ENCODE measurements at places on chromosomes 13 and 19.

DNA sequence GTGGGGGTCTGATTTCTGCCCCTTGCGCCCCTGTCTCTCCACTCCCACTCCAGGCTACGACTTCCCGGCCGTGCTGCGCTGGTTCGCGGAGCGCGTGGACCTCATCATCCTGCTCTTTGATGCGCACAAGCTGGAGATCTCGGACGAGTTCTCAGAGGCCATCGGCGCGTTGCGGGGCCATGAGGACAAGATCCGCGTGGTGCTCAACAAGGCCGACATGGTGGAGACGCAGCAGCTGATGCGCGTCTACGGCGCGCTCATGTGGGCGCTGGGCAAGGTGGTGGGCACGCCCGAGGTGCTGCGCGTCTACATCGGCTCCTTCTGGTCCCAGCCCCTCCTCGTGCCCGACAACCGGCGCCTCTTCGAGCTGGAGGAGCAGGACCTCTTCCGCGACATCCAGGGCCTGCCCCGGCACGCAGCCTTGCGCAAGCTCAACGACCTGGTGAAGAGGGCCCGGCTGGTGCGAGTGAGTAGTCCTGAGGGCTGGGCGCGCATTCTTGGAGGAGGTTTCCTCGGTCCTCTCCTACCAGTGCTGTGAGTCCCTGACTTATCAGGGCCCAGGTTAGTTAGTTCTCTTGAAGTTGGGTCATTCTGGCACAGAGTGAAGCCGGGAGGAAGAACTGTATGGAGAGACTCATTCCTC is 12.7 kb downstream of the EHD2 start:
- no peak for DNase-seq

DNA sequence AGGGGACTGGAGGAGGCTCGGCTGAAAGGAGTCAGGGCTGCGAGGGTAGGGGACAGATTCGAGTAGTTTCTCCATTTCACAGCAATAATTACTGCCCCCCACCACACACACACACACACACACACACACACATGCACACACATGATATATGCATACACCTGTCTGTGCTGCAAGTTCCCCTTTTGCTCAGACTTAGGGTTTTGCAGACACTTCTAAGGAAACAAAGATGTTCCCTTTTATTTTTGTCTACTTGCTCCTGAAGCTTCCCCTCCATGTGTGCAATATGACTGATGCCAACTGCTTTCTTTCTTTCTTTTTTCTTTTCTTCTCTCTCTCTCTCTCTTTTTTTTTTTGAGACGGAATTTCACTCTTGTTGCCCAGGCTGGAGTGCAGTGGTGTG is 13.4 kb downstream of the MBD3L2B start:
- no peak for DNase-seq

- DNase-seq: no peak
These were observed 53.7 kb downstream of the DPF1 start for GRCh38 chr19:38170334-38170733.

GRCh38 chr19:3801412-3802096 is 15.4 kb upstream of the MATK start:
- DNase-seq: no peak

GRCh38 chr19:2477141-2477710 is 1.3 kb downstream of the GADD45B start:
- no peak for DNase-seq

GRCh38 chr13:21528616-21529015 is 69.5 kb upstream of the ZDHHC20 start:
- DNase-seq: peak; percentile 66

GRCh38 chr19:12092065-12092867 is 27.7 kb downstream of the ZNF844 start:
- DNase-seq: peak; percentile 79

- DNase-seq: peak; percentile 55
These were observed 1.1 kb downstream of the GYS1 start for GRCh38 chr19:48991873-48992580.

DNA sequence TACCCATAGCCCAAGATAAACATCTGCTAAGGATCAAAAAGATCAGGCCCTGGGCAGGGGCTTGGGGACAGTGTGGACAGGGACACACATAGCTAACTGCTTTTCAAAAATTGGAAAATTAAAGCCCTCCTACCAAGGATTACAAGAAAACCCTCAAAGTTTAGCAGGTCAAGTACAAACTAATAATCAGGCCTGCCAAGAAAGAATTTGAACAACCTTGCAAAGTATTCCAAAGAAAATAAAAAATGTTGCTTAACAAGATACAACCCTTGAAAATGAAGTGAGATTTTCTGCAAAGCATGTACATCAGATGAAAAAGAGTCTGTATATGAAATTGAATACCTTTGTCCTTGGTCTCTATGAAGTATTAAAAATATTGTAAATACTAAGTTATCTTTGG is 67.3 kb downstream of the KLF12 start:
- DNase-seq: no peak

GRCh38 chr13:94712812-94713560 is 641 bp upstream of the SOX21 start:
- DNase-seq: no peak

DNA sequence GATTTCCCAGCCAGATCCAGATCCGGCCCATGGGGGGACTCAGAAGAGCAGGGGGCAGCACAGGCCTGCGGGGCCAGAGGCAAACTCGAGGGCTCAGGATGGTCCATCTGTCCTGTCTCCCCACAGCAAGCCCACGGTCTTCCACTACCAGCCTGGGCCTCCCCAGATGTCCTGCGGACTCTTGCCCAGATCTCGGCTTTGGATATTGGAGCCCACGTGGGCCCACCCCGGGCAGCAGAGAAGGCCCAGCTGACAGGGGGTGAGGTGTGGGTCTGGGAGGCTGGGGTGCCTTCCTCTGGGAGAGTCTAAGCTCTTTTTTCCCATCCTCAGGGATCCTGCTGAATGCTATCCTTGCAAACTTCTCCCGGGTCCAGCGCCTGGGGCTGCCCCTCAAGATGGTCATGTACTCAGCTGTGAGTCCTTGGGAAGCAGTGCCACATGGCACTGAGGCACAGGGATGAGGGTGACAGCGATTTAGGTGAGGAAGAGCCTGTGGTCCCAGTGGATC is 3.4 kb downstream of the ACP4 start:
- DNase-seq: no peak

DNA sequence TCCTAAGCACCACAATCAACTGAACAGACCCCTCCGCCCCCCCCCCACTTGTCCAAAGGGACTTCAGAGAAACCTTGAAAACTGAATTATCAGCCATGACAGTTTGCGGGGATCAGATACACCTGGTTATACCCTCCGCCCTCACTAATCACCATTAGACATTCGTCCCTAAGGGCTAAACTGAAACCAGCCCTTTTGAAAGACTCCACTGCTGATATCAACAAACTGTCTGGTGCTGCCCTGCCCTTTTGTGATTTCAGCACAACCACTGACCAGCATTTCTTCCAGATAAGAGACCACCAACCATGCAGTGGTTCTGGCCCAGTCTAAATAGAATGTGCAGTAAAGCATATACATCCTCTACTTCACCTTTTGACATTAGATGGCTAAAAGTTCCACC is 1422.9 kb downstream of the EFNB2 start:
- no peak for DNase-seq

GRCh38 chr13:76038920-76039716 is 403.0 kb downstream of the LMO7 start:
- DNase-seq: no peak

DNA sequence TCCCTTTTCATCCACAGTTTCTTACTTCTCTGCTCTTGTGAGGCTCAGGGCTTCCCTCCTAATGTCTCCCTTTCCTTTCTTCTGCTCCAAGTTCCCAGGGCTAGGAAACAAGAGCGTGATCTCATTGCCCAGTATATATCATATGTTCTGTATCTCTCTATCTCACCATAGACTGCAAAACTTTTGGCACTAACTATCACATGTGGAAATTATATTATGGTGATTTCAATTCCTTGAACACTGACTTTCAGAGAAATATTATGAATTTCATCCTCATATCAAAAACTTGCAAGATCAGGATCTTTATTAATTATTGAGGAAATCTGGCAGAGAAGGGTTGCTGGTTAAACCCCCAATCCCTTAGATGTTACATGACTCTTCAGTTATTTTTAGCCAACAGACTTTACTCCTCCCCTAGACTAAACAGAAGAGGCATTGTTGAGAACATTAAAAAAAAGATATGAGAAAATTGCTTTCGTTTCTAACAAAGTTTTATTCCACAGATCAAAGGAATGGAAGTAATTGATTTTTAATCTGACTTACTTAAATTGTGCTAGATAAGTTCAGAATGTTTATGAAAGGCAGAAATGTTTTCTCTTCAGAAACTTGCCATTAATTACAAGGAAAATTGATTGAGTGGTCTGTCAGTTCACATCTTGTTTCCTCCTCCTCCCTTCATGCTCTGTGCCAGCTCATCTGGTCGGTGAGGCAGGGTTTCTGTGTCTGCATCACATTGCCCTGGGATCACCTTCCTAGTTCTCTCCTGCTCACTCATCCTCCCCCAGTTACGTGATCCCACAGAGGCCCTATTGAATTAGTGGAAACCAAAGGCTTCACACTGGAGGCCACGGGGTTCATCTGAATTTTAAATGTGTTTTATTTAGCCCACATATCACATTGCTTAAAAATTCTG is 378.5 kb downstream of the LMO7 start:
- DNase-seq: no peak

- no peak for DNase-seq
These were observed 4.8 kb downstream of the ZNF766 start for GRCh38 chr19:52274191-52274590.

- no peak for DNase-seq
These were observed 8.3 kb downstream of the PLPPR3 start for GRCh38 chr19:813219-814151.

DNA sequence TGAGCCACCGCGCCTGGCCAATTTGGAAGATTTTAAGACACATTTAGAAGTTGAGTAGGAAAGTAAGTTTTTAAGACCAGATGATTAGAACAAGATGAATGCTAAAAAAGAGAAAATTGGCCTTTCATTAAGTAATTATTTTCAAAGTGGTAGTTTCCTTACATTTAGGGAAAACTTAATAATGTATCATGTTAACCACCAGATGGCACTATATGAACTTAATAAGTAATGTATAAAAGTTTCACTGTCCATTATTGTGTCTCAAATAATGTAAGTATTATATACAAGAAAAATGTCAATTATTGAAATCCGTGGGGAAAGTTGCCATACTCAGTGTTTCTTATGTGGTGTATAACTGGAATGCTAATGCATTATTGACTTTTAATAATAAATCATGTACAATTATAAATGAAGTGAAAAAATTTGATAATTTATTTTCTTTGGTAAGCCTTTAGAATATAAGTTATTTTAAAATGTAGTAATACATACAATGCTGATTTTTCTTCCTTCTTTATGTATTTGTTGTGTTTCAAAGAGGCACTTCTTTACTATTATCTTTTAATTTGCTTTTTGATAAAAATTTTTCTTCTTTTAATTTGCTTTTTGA is 29.2 kb downstream of the COG6 start:
- DNase-seq: peak; percentile 22

DNA sequence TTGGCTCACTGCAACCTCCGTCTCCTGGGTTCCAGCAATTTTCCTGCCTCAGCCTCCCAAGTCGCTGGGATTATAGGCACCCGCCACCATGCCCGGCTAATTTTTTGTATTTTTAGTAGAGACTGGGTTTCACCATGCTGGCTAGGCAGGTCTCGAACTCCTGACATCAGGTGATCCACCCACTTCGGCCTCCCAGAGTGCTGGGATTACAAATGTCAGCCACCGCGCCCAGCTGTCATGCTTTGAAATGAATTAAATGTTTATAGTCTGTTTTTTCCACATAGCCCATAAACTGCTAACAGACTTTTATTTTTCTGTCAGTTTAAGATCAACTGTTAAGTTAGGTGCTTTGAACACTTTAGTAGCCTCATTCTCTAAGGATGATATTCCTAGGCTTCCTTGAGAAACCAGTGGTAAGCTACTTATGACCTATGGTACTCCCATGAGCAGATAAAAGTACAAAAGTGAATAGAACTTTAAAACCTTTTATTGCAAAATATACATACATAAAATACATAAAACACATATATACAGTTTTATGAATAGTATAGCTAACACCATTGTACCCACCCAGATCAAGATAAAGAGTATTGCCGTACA is 13.6 kb downstream of the TPP2 start:
- DNase-seq: no peak

Data from fibroblast of skin of left quadriceps (primary cell).